ENCODE measurements at places on chromosomes 13 and 19. TPM values are rescaled to one million over a fixed set of nuclear protein-coding genes. Genes with fewer than 3 reads are reported as not detected.

Gene LILRB3
- not detected for total RNA-seq

GRCh38 chr13:32659736-32660135 lies 73.5 kb downstream of the PDS5B start:
- DNase-seq = peak; percentile 6

GRCh38 chr13:76387566-76387965 lies 498.6 kb downstream of the KCTD12 start:
- DNase-seq = no peak

DNA sequence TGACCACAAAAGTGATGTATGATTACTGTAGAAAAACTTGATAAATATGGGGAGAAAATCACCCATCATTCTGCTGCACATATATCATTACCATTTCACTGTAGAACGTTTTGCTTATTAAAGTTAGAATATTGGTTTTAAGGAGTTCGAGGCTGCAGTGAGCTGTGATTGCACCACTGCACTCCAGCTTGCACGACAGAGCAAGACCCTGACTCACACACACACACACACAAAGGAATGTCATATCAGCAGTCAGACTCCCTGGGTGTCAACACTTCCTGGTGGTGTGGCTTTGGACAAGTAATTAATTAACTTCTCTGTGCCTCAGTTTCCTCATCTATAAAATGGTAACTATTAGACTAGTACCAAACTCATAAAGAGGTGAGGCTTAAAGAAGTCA lies 11.3 kb upstream of the PNMA8A start:
- DNase-seq = peak; percentile 61

DNA sequence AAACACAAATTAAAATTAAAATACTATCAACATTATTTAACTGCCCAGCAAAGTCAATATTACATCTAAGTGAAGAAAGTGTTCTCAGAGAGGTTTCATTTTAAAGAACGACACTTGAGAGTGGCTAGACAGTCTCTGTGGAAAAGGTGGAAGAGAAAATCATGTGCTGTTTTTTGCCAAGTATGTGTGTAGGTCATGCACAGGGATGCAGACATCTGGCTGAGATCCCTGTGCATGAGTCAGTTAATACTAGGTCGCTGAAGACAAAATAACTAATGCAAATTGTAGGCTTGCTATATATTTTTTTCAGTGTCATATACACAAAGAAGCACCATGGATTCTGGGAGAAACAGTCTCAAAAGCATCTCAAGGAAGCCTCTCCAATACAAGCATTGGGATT lies 44.3 kb upstream of the ENOX1 start:
- DNase-seq = peak; percentile 48

Measured in GM23248 (cell line).